GM06990 (cell line): ENCODE measurements at places on chromosomes 7 and 10.
A peak's percentile ranks its signal among the peaks of the same experiment; 100 is the strongest.

- peak; percentile 56 for DNase-seq
These were observed 97.7 kb upstream of the EFCAB10 start for GRCh38 chr7:105678811-105679495.

DNA sequence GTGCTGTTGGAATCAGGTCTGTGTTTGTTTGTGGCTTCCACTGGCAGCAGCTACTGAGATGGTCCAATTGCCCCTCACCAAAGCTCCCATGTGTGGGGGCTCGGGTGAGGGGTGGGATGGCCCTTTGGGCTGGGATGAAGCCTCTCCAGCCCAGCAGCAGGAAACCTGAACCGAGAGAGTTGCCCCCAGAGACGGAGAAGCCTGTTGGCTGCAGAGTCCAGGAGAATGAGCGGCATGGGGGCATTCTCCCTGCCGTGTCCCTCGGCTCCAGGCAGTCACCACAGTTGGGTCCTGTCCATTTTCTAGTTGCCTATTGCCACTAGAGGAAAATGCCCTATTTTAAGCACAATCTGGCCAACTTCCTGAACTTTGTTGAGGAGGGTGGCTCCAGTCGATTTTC is 222.2 kb upstream of the PPP2R2D start:
- DNase-seq, result no peak

- DNase-seq, result no peak
These were observed 2.4 kb upstream of the IRF5 start for GRCh38 chr7:128935342-128935730.

GRCh38 chr7:131075406-131075805 is 252.3 kb upstream of the MKLN1 start:
- DNase-seq, result no peak

DNA sequence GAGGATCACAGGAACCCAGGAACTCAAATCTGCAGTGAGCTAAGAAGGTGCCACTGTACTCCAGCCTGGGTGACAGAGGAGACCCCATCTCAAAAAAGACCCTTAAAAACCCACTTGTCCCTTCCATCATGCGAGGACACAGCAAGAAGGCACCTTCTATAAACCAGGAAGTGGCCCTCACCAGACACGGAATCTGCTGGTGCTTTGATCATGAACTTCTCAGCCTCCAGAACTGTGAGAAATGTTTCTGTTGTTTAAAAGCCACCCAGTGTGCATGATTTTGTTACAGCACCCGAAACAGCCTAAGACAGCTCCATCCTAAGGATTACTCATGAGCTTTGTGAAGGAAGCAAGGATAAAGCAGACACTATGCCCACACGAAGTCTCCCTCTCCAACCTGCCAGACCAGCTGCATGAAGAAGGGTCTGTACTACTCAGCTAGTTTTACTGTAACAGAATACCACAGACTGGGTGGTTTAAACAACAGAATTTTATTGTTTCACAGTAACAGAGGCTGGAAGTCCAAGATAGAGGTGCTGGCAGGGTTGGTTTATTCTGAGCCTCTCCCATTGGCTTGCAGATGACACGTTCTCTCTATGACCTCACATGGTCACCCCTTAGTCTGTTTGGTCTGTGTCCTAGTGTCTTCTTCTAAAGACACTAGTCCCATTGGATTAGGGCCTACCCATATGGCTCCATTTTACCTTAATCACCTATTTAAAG is 13.7 kb downstream of the VIM start:
- DNase-seq, result no peak

- no peak for DNase-seq
These were observed 621.1 kb upstream of the CELF2 start for GRCh38 chr10:10396601-10397000.

- no peak for DNase-seq
These were observed 103.7 kb upstream of the FZD8 start for GRCh38 chr10:35745617-35746403.

DNA sequence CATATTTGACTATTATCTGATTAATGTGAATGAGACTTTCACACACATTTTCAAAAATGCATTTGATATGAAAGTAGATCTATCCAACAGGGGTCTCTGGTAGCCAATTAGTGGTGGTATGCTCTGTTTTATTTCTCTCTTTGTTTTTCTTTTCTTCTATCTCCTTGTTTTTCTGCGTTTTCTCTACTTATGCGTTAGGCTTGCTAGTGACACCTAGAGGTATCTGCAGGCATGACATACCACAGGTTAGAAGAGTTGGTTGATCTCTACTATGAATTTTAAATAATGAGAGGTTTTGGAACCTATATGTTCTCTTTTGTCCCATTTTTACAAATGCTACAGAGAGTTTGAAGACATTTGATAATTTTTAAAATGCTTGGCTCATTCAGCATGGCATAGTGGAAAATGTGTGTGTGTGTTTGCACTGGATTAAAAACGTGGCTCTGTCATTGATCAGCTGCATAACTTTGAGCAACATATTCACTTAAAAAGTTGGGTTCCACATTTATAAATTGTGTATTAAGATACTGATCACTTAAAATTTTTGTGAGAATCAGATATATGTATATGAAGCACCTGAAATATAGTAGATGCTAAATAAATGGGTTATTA is 28.1 kb upstream of the PLXDC2 start:
- DNase-seq, result no peak

GRCh38 chr7:143965280-143965679 is 10.6 kb downstream of the OR2F1 start:
- no peak for DNase-seq

- peak; percentile 35 for DNase-seq
These were observed 183.4 kb downstream of the SORCS3 start for GRCh38 chr10:104824380-104825006.

DNA sequence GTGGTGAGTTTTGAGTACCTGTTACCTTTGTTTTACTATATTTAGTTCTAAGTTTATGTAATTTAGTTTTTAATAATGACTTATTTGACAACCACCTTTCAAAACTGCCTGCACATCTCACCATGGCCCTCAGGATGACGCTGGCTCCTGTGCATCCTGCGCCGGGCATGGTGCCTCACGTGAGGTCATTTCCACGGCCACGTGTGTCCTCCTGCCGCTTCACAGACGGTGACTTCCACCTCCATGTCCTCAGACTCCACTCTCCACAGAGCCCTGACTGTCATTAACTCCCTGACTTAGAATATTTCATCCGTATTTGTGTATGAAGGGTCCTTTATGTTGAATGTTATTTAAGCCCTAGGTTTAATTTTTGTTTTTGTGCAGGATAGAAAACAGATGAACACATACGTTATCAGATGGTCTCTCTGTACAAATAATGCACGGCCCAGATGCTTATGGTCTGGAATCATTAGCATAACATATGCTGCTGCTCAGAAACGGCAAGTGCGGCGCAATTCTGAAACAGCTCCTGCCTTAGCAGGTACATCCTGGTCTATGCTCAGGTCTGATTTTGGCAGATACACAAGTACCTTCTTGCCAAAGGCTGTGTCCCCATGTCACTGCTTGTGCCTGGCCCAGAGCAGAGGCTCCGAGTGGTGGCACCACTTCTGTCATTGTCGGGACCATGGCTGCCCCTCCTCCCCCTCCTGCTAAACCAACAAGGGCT is 155.8 kb downstream of the WDR37 start:
- no peak for DNase-seq

DNA sequence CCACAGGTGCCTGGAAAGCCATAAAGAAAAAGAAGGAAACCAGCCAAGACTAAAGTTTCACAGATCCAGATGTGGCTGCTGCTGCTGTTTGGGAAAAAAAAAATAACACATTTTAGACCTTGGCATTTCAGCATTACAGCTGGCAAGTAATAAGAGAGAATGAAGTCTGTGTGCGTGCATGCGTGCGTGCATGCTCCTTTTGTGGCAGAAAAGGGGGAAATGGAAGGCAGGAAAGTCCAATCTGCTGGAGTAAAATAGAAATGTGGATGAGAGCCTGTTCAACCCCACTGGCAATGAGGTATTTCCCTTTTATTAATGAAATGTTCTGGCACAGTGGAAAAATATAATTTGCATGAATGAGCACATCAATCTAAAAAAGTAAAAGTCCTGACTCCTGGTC is 137.0 kb upstream of the SEMA3A start:
- no peak for DNase-seq

GRCh38 chr10:113991091-113991860 is 52.4 kb upstream of the ADRB1 start:
- DNase-seq, result peak; percentile 20

DNA sequence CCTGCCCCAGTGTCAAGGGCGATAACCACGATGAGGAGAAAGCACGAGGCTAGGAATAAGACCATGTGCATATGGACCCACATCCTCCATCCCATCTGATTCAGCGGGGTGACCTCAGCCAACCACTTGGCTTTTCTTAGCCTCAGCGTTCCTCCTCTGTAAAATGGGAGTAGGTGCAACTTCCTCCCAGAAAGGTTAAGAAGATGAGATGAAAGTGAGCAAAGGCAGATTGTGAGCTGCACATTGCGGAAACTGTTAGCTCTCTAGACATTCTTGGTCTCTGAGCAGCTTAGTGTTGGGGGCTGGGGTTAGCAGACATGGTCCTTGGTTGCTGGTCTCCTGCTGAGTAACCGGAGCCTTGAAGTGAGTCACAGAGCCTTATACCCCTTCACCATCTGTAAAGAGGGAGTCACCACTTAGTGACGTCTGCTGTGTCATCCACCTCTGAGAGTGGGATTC is 497.3 kb upstream of the GALNT17 start:
- no peak for DNase-seq

GRCh38 chr7:3551536-3551935 is 250.5 kb downstream of the SDK1 start:
- DNase-seq, result no peak

- DNase-seq, result no peak
These were observed 128.7 kb upstream of the LYZL1 start for GRCh38 chr10:29160150-29160617.

DNA sequence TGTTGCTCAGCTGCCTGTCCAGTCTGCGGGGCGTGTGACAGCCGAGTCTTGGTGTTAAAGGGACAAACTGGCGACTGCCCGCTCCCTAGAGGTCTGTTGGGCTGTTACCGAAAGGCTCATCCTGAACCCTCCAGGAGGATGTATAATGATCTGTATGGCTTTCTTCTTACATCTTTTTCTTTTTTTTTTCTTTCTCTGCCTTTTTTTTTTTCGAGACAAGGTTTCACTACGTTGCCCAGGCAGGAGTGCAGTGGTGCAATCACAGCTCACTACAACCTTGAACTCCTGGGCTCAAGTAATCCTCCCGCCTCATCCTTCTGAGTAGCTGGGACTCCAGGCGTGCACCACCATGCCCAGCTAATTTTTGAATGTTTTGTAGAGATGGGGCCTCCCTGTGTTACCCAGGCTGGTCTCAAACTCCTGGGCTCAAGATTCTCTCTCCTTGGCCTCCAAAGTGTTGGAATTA is 857 bp downstream of the INTS15 start:
- DNase-seq, result no peak

DNA sequence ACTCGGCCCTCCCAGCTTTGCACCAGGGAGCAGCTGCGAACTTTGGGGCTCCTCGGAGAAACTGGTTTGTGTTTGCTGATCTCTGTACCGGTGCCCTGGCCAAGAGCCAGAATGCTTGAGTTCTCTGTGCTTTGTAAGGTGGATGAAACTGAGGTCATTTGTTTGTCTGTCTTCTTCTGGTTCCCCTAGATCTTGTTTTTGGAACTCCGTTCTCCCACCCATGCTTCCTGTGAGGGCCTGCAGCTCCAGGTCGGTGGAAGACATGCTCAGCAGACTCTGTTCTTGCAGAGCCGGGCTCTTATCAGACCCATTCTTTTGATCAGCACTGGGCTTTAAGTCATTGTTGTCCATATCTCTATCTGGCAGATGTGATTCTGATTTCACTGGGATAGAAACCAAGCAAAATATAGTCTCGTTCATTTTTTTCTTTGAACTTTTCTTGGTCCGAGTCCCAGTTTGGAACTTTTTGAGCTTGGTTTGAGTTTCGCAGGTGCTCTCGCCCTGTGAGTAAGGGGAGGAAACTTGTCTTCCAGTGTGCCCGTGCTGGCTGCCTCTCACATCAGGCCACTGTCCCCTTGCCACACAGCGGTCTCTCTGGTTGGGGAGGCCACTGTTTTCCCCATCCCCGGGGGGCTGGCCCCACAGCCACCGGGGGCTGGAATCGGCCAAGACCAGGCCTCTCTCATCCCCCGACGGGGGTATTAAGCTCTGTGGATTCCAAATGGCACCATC is 31.2 kb downstream of the JCAD start:
- DNase-seq, result no peak

GRCh38 chr10:13555884-13556510 is 27.2 kb upstream of the BEND7 start:
- no peak for DNase-seq

- no peak for DNase-seq
These were observed 59.8 kb upstream of the SMNDC1 start for GRCh38 chr10:110364531-110364937.

GRCh38 chr7:36361227-36361626 is 28.4 kb upstream of the ANLN start:
- DNase-seq, result no peak

GRCh38 chr10:19730167-19730906 is 85.9 kb upstream of the PLXDC2 start:
- DNase-seq, result no peak

- DNase-seq, result no peak
These were observed at the start of gene GIMAP1 for GRCh38 chr7:150716368-150716767. Gene GIMAP1, plus strand, starts transcription at chr7:150716613. Its CDS starts 2,435 bp downstream, at chr7:150719048.

- peak; percentile 62 for DNase-seq
These were observed 551 bp downstream of the WASL start for GRCh38 chr7:123748171-123748733.

DNA sequence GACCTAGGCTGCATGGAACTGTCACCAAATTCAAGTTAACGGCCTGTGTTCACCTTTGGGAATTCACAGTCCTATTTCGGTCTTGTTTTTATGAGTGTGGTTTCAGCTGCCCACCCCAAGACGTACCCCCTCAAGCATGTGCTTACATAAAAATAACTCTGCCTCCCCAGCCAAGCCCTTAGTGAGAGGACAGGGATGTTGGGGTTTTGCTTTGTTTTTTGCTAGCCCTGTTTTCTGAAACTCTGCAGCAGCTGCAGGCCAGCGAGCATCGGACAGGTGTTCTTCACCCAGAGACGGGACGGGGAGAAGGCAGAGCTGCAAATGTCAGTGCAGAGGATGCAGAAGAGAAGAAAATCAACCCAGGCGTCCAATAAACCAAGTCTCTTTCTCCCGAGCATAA is 13.5 kb downstream of the CHST15 start:
- DNase-seq, result no peak

GRCh38 chr10:77965294-77965693 is 38.7 kb upstream of the DLG5 start:
- no peak for DNase-seq
